ENCODE measurements at places on chromosomes 16 and 17.
A peak's percentile ranks its signal among the peaks of the same experiment; 100 is the strongest.

- no peak overlapping the region for H3K27ac ChIP-seq
- H3K4me1 ChIP-seq: peaks cover 17% of the 10 kb centered on the region
- no peaks in the 10 kb centered on the region for H3K36me3 ChIP-seq
- DNase-seq: peak; percentile 34
- no peak overlapping the region for H3K4me3 ChIP-seq
- H3K27me3 ChIP-seq: peaks cover 3% of the 10 kb centered on the region
Observed at GRCh38 chr17:33686171-33686570, 393.1 kb upstream of the ASIC2 start.

GRCh38 chr17:17384961-17385360 is 81.8 kb downstream of the NT5M start:
- H3K27me3 ChIP-seq: peaks cover 26% of the 10 kb centered on the region
- peak overlapping the region; percentile 98 for H3K27ac ChIP-seq
- H3K4me3 ChIP-seq: peak overlapping the region; percentile 81
- no peaks in the 10 kb centered on the region for H3K36me3 ChIP-seq

DNA sequence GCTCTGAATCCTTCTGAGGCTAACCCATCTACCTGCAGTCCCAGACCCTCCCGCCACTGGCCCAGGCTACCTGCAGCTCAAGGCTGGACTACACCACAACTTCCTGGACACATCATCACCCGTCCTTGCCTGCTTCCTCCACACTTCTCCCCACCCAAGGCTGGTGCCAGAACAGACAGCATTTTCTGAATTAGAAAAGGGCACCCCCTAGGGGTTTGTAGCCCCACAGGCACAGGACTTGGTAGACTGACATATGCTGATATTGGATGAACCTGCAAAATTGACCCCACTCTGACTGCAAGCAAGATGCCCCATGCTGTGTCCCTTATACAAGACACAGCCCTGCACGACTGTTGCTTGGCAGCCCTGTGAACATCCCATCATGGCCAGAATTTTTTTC is 271.5 kb upstream of the C16orf82 start:
- no peak for DNase-seq
- no peaks in the 10 kb centered on the region for H3K36me3 ChIP-seq
- H3K4me1 ChIP-seq: no peaks in the 10 kb centered on the region
- H3K27me3 ChIP-seq: peaks cover 6% of the 10 kb centered on the region
- no peak overlapping the region for H3K27ac ChIP-seq

DNA sequence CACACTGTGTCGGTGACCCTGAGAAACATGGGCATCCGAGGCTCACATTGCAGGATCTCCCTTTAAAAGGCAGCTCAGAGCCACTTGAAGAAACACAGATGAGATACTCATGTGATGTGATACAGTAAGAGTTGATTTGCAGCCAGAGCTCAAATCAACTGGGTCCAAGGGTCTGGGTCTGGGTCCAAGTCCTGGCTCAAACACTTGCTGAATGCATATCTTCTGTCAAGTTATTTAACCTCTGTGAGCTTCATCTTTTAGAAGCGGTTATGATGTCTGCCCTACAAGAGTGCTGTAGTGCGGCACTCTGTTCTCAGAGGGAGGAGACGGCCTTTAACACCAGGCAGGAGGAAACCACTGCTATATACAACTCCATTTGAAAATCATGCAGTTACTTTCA is 6.4 kb downstream of the KRT38 start:
- no peaks in the 10 kb centered on the region for H3K4me1 ChIP-seq
- H3K27ac ChIP-seq: no peak overlapping the region
- no peaks in the 10 kb centered on the region for H3K36me3 ChIP-seq
- no peak overlapping the region for H3K4me3 ChIP-seq

DNA sequence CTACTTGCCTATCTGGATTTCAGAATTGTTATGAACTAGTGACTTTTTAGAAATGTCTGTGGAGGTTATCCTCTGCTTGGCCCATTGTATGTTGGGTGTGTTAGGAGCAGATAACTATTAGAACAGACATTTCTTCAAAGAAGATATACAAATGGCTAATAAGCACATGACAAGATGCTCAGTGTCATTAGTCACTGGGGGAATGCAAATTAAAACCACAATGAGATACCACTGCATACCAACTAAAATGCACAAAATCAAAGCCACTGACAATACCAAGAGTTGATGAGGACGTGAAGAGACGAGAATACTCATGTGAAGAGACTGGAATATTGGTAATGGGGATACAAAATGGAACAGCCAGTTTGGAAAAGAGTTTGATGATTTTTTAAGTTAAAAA is 39.2 kb downstream of the CEP112 start:
- H3K4me3 ChIP-seq: no peak overlapping the region
- H3K4me1 ChIP-seq: no peaks in the 10 kb centered on the region
- no peak overlapping the region for H3K27ac ChIP-seq
- H3K27me3 ChIP-seq: no peaks in the 10 kb centered on the region

DNA sequence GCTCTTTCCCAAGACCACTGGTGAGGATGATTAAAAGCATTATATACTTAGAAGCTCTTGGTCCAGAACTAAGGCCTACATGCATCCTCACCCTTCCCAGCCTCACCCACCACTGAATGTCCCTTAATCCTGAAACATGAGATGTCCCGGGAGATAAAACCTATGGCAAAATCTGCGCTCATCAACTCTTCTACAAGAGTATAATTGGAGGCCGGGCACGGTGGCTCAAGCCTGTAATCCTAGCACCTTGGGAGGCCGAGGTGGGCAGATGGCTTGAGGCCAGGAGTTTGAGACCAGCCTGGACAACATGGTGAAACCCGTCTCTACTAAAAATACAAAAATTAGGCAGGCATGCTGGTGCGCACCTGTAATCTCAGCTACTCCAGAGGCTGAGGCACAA is 13.3 kb downstream of the ACACA start:
- no peaks in the 10 kb centered on the region for H3K36me3 ChIP-seq
- H3K27ac ChIP-seq: no peak overlapping the region
- no peak for DNase-seq
- no peaks in the 10 kb centered on the region for H3K27me3 ChIP-seq

- peaks cover 6% of the 10 kb centered on the region for H3K27me3 ChIP-seq
- peaks cover 31% of the 10 kb centered on the region for H3K4me1 ChIP-seq
- H3K27ac ChIP-seq: peak overlapping the region; percentile 62
Observed at GRCh38 chr16:72961115-72961832, 86.7 kb downstream of the ZFHX3 start.

- peaks cover 4% of the 10 kb centered on the region for H3K27me3 ChIP-seq
- peaks cover 2% of the 10 kb centered on the region for H3K4me1 ChIP-seq
- H3K27ac ChIP-seq: no peak overlapping the region
- DNase-seq: no peak
- no peak overlapping the region for H3K4me3 ChIP-seq
Observed at GRCh38 chr17:77237232-77238008, 96.7 kb downstream of the SEC14L1 start.

DNA sequence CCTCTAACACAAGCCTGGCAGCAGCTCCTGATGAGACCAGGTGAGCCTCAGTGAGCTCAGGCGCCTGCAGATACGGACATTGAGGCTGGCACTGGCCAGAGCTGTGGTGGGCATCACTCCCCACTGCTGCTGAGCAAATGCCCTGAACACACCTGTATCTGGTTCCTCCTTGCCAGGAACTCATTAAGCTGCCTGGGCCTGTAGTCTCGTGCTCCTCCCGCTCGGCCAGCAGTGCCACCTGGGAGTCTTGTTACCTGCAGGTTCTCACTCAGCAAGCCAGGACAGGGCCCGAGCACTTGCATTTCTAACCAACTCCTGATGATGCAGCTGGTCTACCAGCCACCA is 13.3 kb downstream of the EIF4A3 start:
- no peaks in the 10 kb centered on the region for H3K36me3 ChIP-seq
- H3K4me1 ChIP-seq: peaks cover 4% of the 10 kb centered on the region

DNA sequence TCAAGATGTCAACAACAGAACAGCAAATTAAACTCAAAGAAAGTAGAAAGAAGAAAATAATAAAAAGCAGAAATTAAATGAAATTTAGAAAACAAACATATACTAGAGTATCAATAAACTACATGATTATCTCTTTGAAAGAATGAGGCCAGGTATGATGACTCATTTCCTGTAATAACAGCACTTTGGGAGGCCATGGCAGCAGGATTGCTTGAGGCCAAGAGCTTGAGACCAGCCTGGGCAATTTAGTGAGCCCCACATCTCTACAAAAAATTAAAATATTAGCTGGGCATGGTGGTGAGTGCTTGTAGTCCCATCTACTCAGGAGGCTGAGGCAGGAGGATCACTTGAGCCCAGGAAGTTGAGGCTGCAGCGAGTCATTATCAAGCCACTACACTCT is 232.5 kb downstream of the RAB11FIP4 start:
- no peaks in the 10 kb centered on the region for H3K27me3 ChIP-seq
- no peaks in the 10 kb centered on the region for H3K4me1 ChIP-seq
- H3K4me3 ChIP-seq: no peak overlapping the region
- peaks cover 31% of the 10 kb centered on the region for H3K36me3 ChIP-seq

GRCh38 chr17:42849451-42850181 is 1.4 kb upstream of the AOC3 start:
- no peaks in the 10 kb centered on the region for H3K36me3 ChIP-seq
- H3K27ac ChIP-seq: no peak overlapping the region
- DNase-seq: no peak

DNA sequence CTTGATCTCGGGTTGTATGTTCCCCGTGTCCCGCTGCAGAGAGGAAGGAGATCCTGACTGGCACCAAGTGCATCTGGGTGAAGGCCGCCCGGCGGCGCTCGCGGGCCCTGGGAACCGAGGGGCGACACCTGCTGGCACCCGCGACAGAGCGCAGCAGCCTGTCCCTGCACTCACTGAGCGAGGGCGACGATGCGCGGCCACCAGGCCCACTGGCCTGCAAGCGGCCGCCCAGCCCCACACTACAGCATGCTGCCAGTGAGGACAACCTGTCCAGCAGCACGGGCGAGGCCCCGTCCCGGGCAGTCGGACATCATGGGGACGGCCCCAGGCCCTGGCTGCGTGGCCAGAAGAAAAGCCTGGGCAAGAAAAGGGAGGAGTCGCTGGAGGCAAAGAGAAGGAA is 7.5 kb downstream of the BTBD17 start:
- no peak overlapping the region for H3K4me3 ChIP-seq
- peaks cover 13% of the 10 kb centered on the region for H3K4me1 ChIP-seq
- H3K27ac ChIP-seq: peak overlapping the region; percentile 55
- peaks cover 26% of the 10 kb centered on the region for H3K27me3 ChIP-seq
- DNase-seq: peak; percentile 80

- no peaks in the 10 kb centered on the region for H3K27me3 ChIP-seq
- H3K4me3 ChIP-seq: no peak overlapping the region
- H3K27ac ChIP-seq: no peak overlapping the region
- peaks cover 3% of the 10 kb centered on the region for H3K4me1 ChIP-seq
- DNase-seq: no peak
Observed at GRCh38 chr17:10021272-10021984, 116.4 kb upstream of the RCVRN start.

DNA sequence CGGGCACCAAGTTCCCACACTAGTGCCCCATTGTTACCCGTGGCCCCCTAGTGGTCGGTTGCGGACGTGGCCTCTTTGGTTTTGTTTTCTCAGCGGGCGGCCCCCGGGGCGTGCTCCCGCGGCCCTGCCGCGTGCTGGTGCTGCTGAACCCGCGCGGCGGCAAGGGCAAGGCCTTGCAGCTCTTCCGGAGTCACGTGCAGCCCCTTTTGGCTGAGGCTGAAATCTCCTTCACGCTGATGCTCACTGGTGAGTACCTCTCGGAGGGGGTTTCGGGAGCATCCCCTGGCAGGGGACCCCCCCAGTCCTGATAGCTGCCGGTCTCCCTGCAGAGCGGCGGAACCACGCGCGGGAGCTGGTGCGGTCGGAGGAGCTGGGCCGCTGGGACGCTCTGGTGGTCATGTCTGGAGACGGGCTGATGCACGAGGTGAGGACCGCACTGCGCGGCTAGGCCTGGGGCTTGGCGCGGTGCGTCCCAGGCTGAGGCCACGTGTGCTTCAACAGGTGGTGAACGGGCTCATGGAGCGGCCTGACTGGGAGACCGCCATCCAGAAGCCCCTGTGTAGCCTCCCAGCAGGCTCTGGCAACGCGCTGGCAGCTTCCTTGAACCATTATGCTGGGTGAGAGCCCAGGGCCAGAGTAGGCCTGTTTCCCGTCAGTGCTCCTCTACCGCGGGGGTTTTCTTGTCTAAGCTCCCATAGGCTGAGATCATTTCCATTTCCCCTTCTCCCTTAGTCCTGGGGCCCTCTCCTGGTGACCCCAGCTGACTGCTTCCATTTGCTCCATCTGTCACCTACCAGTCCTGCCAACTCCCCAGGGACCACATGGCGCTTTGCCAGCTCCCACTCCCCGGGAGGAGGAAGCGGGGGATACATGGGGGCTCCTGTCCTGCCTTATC is 1.7 kb downstream of the SPHK1 start:
- peak; percentile 82 for DNase-seq
- peak overlapping the region; percentile 38 for H3K4me3 ChIP-seq
- peak overlapping the region; percentile 82 for H3K27ac ChIP-seq
- H3K27me3 ChIP-seq: peaks cover 15% of the 10 kb centered on the region
- peaks cover 16% of the 10 kb centered on the region for H3K4me1 ChIP-seq

DNA sequence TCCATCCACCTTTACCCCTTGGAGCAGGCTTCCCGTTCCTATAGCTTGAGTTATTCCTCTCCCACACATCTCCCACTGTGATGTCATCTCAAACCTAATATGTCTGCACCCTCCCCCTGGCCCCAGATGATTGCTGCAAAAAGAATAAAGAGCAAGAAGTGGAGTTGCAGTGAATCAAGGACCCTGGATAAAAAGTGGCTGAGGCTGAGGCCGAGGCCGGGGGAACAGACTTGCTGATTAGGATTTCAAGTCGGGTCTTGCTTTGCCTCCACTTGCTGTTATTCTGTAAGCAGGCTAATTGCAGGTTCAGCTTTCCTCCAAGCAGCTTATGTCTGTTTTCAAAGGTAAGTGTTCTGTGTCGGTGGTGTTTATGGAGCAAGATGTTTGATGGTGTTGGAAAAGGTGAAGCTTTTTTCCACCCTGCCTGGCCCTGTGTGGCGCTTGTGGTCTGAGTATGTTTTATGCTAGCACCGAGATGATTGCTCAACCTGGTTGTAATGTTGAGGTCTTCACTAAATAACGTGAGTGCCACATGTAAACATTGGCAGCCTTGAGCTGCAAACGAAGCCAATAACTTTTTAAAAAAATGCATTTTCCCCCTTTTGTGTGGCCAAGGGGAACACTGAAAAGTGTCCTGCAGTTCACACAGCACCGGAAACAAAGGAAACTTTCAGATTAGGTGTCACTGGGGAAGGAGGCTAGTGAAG is 15.4 kb downstream of the HS3ST3B1 start:
- H3K36me3 ChIP-seq: peaks cover 6% of the 10 kb centered on the region
- no peak for DNase-seq
- H3K27me3 ChIP-seq: peaks cover 9% of the 10 kb centered on the region
- no peak overlapping the region for H3K4me3 ChIP-seq

GRCh38 chr16:3576211-3576610 is 992 bp downstream of the NLRC3 start:
- no peak overlapping the region for H3K27ac ChIP-seq
- no peak for DNase-seq
- H3K4me1 ChIP-seq: no peaks in the 10 kb centered on the region
- no peaks in the 10 kb centered on the region for H3K27me3 ChIP-seq
- H3K36me3 ChIP-seq: no peaks in the 10 kb centered on the region

- no peaks in the 10 kb centered on the region for H3K4me1 ChIP-seq
- no peaks in the 10 kb centered on the region for H3K36me3 ChIP-seq
- H3K4me3 ChIP-seq: no peak overlapping the region
- H3K27me3 ChIP-seq: peaks cover 3% of the 10 kb centered on the region
- H3K27ac ChIP-seq: no peak overlapping the region
Observed at GRCh38 chr16:15834502-15834901, 22.3 kb downstream of the MYH11 start.

GRCh38 chr17:55962951-55963401 is 190.3 kb upstream of the ANKFN1 start:
- no peaks in the 10 kb centered on the region for H3K4me1 ChIP-seq
- H3K36me3 ChIP-seq: no peaks in the 10 kb centered on the region
- H3K4me3 ChIP-seq: no peak overlapping the region
- DNase-seq: no peak
- H3K27ac ChIP-seq: no peak overlapping the region
- peaks cover 2% of the 10 kb centered on the region for H3K27me3 ChIP-seq

GRCh38 chr17:77696151-77696720 is 262.3 kb upstream of the TNRC6C start:
- H3K4me3 ChIP-seq: peak overlapping the region; percentile 58
- H3K27ac ChIP-seq: peak overlapping the region; percentile 75
